CD4-positive, alpha-beta memory T cell (primary cell): ENCODE measurements at places on chromosomes 7 and 10.

DNA sequence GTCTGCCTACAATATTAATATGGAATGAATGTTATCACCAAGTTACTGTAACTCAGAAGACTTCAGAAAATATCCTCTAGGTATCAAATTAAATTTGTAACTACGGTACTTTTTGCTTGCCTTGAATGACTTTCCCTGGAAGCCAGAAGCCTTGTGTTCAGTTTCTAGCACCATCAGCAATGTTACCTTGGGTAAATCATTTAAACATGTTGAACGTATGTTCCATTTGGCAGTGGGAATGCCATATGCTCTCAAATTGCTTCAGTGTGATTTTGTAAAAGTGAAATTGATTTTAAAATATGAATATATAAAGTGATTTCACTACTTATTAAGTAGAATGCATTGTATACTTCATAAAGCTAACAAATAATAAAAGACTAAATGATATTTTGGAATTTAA, 11.2 kb downstream of the RPA3 start:
- no peak for DNase-seq

DNA sequence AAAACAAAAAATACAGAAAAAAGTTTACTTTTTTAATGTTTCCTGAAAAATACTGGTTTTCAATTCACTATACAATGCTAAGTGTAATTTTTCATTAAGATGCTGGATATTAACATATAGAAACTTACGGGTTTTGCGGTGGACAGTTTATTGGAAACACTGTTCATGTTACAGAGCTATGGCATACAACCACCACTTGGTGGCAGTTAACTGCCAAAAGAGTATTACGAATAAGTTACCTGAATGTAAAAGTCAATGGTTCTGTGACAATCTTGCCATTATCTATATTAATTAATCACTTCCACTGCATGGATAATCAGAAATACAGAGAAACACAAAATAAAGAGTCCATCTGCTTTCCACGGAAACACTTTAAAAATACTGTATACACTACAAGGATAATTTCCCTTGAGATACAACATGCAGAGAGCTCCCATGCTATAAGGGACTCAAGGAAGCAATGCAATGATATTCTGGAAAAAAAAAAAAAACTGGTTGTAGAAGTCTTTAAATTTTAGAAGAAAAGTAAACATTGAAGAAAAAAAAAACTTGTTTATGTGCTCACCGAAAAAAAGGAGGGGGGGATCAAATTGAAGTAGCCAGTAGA, 97.0 kb downstream of the TPK1 start:
- peak; percentile 37 for DNase-seq

GRCh38 chr10:34206078-34206934, 608.8 kb downstream of the PARD3 start:
- DNase-seq: no peak

- DNase-seq: no peak
Measured at GRCh38 chr10:65528986-65529385, 1396.8 kb upstream of the LRRTM3 start.

- DNase-seq: no peak
Measured at GRCh38 chr10:11479300-11479699, 132.2 kb downstream of the USP6NL start.
